ENCODE measurements at places on chromosomes 3 and 15.

DNA sequence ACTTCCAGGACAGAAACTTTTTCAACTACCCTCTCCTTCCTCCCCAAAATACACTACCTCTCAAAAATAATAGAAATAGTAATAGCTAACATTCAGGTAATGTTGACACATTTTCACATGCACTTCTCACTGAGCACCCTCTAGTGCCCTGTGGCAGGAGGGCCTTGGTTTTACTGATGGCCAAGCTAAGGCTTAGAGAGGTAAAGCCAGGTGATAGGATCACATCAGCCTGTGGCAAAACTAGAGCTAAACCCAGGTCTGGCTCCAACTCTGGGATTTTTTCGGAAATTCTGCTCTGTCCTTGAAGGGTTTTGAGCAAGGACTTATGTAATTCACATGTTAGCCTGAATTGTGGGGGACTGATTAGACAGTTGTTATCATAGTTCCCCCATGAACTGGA, 922 bp upstream of the TAMM41 start:
- DNase-seq, result no peak

DNA sequence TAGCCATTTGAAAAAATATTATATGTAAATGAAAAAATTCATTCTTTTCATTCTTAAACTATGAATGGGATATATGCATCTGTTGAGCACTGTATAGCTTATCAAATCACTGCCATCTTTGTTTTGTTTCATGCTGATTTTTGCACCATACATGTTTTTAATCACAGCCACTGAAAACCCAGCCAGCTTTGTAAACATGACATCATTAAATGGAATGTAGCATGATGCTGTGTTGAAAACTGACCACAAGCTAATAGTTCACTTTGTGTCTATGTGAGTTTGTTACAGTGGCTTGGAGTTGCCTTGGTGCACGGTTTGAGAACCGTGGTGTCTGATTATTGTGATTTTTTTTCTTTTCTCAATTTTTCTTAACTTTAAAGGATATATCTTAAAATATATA, 75.7 kb downstream of the GMPS start:
- DNase-seq, result no peak

DNA sequence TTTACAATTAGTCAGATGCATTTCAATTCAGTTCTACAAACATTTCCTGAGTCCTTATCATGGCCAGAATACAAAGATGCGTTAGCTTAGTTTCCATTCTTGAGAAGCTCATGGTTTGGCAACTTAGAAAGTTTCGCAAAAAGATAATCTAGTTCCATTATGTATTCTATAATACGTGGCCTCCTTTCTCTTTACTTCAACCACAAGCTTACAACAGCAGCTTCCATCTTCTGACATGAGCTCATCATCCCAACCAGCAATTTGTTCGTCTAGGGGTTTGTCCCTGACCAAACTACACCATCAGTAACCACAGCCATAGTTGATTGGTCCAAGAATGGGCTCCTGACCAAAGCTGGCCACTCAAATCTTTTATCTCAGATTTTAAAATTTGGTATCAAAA, 267.6 kb upstream of the TBC1D5 start:
- no peak for DNase-seq

- no peak for DNase-seq
Observed at GRCh38 chr3:123853686-123854372, 30.3 kb downstream of the MYLK start.
